Activated naive CD8-positive, alpha-beta T cell treated with anti-CD3 and anti-CD28 coated beads for 36 hours (primary cell): ENCODE measurements at places on chromosomes 12 and 14.

- no peak for DNase-seq
Measured at GRCh38 chr14:101490771-101491170, 70.5 kb upstream of the DIO3 start.

DNA sequence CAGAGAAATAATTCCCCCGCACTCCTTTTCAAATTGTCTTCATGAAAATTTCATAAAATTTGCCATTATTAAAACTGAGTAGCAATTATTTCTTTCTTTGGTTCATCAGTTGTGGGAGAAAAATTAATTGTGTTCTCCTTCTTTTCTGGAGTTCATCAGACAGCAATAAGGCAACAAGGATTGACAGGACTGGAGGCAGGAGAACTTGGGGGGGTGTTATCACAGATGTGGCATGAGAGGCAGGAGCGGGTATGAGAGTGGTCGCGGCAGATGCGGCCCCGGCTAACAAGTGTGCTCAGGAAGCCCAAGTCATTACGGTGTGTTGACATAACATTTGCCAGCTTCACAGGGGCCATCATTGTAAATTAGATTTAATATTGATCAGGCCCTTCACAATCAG, 306.6 kb upstream of the TMPO start:
- DNase-seq, result no peak

DNA sequence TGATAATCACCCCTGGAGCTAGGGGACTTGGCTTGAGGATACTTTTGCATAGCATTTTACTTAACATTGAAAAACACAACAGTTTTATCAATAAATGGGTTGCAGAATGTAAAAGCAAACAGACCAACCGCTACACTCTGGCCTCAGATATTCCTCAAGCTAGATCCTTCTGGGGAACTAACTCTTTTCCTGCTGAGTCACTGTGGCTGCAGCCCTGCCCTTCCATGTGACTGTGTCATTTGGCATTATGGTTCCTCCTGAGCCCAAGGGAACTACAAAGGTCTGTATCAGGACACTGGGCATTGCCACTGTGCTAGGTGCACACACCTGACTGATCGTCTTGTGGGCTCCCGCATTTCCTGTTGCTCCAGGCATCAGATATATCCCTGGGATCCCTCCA, 56.6 kb downstream of the TTC9 start:
- no peak for DNase-seq

GRCh38 chr12:10503460-10503859, 2.2 kb upstream of the EIF2S3B start:
- no peak for DNase-seq

- DNase-seq, result no peak
Measured at GRCh38 chr12:112967858-112968257, 10.5 kb upstream of the OAS2 start.

DNA sequence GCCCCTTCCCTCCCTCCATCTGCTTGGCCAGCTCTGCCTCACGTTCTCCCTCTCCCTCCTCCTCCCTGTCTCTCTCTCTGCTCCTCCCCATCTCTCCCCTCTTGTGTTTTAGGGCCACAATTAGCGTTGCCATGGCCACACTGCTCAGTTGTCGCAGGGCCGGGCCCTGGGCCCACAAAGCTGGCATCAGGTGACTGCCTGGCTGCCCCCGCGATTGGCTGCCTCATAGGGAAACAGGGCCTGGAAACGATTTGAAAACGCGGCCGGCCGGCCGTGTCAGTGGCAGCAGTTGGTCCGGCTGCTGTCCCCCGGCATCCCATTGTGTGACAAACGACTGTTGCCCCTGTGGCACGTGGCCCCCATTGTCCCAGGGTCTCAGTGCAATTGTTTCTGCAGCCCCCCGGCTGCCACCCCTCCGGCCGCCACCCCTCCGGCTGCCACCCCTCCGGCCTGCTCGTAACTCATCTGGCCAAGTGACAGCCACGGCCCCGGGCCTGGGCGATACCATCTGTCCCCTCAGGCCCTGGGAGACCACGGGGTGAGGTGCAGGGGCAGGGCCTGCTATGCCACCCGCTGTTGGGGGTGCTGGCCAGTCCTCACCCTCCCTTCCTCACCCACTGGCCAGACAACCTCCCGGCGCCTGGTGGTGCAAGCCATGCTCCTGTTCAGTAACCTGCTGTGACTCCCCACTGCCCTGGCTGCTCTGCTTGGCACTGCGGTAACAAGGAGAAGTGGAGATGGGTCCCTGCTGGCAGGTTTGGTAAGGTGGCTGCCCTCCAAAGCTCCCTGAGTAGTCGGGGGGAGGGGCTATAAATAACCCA, 17.4 kb downstream of the FOXN4 start:
- DNase-seq, result peak; percentile 12

- no peak for DNase-seq
Measured at GRCh38 chr14:101395779-101396178, 165.5 kb upstream of the DIO3 start.

- no peak for DNase-seq
Measured at GRCh38 chr12:80419644-80420043, 24.4 kb upstream of the PTPRQ start.

DNA sequence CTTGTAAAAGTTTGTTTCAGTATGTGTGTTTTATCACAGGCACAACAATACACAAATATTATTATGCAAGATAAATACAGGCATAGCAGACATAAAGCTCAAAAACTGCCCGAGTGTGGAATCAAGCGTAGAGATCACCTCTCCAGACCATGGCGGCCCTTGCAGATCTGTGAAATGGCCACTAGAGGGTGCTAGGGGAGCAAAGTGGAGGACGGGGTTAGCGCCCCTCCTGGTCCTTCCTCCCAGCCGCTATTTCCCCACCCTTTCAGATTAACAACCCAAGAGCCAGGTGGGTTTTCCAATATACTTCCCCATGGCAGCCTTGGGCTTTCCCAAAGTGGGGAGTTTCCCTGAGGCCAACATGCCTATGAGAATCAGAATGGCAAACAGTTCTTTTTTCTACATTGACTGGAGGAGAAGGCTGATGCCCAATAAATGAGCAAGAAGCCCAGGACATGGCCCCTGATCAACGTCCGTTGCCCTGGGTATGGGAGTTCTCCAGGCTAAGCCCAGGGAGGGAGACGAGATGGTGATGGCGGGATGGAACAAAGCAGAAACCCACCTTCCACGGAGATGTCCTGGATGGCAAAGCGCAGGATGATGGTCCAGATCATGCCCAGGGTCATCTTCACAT, 67.4 kb downstream of the ACTN1 start:
- peak; percentile 77 for DNase-seq

GRCh38 chr12:46910830-46911229, 85.0 kb upstream of the SLC38A4 start:
- no peak for DNase-seq

- no peak for DNase-seq
Measured at GRCh38 chr12:3342051-3342450, 149.0 kb upstream of the PRMT8 start.

- no peak for DNase-seq
Measured at GRCh38 chr14:23570806-23571483, 3.4 kb upstream of the AP1G2 start.

- no peak for DNase-seq
Measured at GRCh38 chr14:67528276-67528675, 4.8 kb upstream of the PLEKHH1 start.

- no peak for DNase-seq
Measured at GRCh38 chr12:4443616-4444015, 2.0 kb downstream of the FGF6 start.

DNA sequence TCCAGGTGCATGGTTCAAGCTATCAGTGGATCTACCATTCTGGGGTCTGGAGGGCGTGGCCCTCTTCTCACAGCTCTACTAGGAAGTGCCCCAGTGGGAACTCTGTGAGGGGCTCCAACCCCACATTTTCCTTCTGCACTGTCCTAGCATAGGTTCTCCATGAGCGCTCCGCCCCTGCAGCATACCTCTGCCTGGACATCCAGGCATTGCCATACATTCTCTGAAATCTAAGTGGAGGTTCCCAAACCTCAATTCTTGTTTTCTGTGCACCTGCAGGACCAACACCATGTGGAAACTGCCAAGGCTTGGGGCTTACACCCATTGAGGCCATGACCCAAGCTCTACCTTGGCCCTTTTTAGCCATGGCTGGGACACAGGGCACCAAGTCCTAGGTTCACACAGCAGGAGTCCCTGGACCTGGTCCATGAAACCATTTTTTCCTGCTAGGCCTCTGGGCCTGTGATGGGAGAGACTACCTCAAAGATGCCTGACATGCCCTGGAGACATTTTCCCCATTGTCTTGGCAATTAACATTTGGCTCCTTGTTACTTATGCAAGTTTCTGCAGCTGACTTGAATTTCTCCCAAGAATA, 76.8 kb downstream of the CRADD start:
- no peak for DNase-seq

DNA sequence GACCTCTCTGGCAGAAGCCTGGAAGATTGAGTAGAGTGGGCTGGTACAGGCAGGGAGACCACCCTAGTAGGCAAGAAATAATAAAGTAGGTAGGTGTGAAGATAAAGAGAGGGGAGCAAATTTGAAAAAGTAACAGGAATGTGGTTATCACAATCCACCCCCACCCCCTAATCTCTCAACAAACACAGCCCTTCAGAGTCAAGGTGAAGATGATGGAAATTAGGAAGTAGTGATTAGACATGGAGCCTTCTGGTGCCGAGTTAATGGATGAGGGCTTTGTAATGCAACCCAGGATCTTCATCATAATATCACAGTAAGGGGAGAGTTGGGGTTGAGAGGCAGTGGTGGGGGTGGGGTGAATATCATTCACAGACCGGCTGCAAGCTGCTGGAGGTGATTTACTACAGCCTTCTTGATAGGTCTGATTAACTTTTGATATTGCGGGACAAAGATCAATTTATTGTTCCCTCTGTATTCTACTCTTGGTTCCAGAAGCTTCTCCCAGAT, 29.2 kb upstream of the CRY1 start:
- DNase-seq, result no peak

DNA sequence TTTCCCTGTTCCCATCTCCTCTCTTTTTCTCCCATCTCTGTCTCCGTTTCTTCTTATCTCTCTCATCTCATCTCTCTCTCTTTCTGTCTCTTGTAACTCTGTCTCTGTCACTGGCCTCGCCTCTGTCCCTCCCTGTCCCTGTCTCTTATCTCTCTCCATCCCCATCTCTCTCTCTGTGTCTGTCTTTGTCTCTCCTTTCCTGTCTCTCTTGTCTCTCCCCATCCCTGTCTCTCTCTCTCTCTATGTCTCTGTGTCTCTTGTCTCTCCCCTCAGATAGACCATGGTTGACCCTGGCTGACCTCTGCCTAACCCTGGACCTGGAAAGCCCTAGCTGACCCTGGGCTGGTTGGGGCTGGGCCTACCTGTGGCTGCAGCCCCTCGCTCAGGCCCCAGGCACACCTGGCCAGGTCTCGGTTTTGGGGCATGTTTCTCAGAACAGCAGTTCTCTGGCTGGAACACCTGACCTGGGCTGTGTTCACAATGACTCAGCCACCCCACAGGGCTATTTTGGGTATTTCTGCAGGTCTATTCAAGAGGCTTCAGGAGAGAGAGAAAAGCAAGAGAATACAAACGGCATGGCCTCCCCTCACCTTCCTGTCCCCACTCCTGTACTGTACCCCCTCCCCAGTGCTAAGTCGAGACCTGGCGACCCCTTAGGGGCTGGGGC, 174.4 kb downstream of the TMEM121 start:
- DNase-seq, result no peak

- DNase-seq, result no peak
Measured at GRCh38 chr12:4796694-4797482, 76.7 kb downstream of the GALNT8 start.

- no peak for DNase-seq
Measured at GRCh38 chr12:28239918-28240317, 49.7 kb downstream of the CCDC91 start.

GRCh38 chr12:4813741-4814140, 93.5 kb downstream of the GALNT8 start:
- no peak for DNase-seq

- DNase-seq, result peak; percentile 95
Measured at GRCh38 chr14:35403603-35404448, 723 bp downstream of the NFKBIA start.

GRCh38 chr12:54535474-54535873, 13.9 kb upstream of the PDE1B start:
- no peak for DNase-seq

- no peak for DNase-seq
Measured at GRCh38 chr12:75305412-75306332, 24.5 kb downstream of the CAPS2 start.

DNA sequence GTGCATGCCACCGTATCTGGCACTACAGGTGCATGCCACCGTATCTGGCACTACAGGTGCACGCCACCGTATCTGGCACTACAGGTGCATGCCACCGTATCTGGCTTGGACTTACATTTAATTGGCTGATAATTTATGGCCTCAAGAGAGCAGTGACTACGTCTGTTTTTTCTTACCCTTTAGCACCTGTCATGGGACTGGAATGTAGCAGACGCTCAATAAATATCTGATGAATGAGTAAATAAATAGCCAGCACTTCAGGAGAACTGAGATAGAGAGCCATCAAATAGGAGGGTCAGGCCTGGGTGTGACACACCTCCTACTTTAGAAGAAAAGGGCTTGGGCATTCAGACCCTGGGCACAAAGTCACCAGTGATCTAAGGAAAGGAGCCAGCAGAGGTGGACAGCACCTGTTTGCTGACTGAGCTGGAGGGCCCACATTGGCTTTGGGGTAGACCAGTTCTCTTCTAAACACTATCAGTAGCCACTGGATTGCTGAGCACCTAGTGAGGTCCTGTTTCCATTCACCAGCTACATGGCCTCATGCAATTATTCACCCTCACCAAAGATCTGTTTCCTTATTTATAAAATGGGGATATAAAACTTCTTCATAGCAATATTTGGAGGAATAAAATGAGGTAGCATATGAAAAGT, 50.1 kb downstream of the RFX4 start:
- no peak for DNase-seq

- no peak for DNase-seq
Measured at GRCh38 chr12:5226581-5226980, 182.9 kb downstream of the KCNA5 start.

DNA sequence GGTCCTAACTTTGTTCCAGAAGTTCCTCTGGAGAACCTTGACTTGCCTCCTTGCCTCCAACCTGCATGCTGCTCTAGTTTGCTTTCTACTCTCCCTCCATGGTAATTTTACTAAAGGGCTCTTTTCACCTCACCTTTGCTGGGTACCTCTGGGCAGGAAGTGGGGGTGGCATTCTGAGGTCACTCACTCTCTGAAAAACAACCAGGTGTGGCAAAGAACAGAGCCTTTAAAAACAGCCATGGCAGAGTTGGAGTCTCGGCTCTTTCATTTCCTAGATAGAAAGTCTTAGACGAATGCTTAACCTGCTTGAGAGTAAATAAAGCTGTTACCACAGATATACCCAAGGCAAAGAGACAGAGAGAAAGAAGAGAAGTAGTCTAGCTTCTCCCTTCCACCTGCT, 827.9 kb downstream of the BCL11B start:
- peak; percentile 2 for DNase-seq
